ENCODE measurements at places on chromosomes 5 and 9. TPM values are rescaled to one million over a fixed set of nuclear protein-coding genes. Genes with fewer than 3 reads are reported as not detected.
A peak's percentile ranks its signal among the peaks of the same experiment; 100 is the strongest.

DNA sequence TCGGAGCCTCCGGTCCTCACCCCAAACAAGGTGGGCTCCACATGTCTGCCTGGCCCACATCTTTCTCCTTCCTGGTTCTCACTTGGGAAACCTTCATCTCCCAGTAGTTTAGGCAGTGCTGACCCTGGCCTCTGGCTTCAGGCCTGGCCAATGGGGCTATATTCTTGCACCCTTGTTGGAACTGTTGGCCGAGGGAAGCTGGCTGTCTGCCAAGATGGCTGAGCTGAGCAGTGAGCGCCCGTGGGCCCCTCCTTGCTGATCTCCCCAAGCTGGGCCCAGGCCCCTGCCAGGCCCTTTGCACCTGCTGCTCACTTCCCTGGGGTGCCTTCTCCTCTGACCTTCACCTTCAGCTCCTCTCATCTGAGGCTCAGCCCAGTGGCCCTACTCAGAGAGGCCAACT is 31.3 kb downstream of the TSPAN17 start:
- no peaks in the 10 kb centered on the region for H3K36me3 ChIP-seq
- no peak overlapping the region for H3K4me3 ChIP-seq

The INSL4 gene
- total RNA-seq = not detected

DNA sequence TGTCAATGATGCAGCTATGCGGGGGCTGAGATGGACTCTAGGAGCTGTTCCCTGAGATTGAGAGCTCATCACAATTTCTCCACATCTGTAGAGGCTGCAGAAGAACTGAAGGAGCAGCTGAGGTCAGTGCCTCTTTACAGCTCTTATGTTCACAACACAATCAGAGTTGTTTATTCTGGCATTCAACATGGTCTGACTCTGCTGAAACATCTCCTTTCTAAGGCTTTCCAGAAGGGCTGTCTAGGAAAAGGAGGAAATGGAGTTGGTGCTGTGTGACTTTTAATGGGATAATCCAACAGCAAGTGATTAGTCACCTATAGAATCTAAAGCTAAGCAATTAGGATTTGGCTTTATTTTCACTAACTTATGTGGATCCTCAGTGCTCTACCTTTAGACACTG is 6.0 kb downstream of the POU5F2 start:
- H3K27me3 ChIP-seq = no peaks in the 10 kb centered on the region
- H3K4me1 ChIP-seq = no peaks in the 10 kb centered on the region
- no peak for DNase-seq
- H3K36me3 ChIP-seq = peaks cover 5% of the 10 kb centered on the region
- H3K27ac ChIP-seq = no peak overlapping the region

GRCh38 chr5:139901251-139901575 is 105.6 kb downstream of the PSD2 start:
- no peak for DNase-seq
- no peak overlapping the region for H3K27ac ChIP-seq
- H3K36me3 ChIP-seq = no peaks in the 10 kb centered on the region
- H3K27me3 ChIP-seq = peaks cover 37% of the 10 kb centered on the region
- H3K4me1 ChIP-seq = peaks cover 1% of the 10 kb centered on the region
- H3K4me3 ChIP-seq = no peak overlapping the region

DNA sequence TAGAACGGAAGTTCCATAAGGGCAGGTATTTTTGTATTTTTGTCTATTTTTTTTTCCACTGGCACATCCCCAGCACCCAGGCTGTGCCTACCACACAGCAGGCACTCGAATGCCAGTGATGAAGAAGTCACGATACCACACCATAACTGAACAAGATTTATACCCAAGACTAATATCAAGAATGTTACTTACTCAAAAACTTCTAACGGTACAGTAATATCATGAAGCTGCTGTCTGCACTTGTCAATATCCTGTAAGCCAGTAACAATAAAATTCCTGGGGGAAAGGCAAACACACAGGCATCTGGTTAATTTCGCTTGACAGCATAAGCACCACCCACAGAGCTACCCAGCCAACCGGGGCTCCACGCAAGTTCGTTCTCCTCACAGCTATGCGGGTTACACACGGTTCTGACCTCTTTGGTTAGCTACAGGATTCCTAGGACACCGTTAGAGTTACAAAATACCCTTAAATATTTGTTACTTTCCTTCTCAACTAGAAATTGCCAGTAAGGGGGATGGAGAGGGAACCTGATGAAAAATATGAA is 1.3 kb downstream of the MED10 start:
- no peak for DNase-seq
- peaks cover 55% of the 10 kb centered on the region for H3K4me1 ChIP-seq
- H3K27ac ChIP-seq = peak overlapping the region; percentile 96
- peak overlapping the region; percentile 94 for H3K4me3 ChIP-seq
- H3K36me3 ChIP-seq = peaks cover 58% of the 10 kb centered on the region

The NUDT12 gene
- total RNA-seq = 0.62 TPM

DNA sequence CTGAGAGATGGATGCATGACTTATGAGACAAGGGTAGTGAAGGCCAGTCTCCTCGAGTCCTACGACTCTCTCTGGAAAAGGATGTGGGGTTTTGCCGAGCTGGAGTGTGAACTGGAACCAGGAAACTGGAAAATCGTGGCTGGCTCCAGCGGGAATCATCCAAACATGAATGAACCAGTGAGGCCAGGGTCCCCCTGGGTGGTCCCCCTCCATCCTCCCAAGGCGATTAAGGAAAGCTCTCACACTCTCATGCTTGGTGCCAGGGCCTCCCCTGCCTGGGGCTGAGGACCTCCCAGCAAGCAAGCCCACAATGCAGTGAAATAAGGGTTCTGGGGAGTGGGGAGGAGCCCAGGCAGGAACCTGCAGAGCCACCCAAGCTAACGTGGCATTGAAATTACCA is 9.6 kb upstream of the AMBP start:
- no peak overlapping the region for H3K4me3 ChIP-seq
- H3K36me3 ChIP-seq = no peaks in the 10 kb centered on the region

DNA sequence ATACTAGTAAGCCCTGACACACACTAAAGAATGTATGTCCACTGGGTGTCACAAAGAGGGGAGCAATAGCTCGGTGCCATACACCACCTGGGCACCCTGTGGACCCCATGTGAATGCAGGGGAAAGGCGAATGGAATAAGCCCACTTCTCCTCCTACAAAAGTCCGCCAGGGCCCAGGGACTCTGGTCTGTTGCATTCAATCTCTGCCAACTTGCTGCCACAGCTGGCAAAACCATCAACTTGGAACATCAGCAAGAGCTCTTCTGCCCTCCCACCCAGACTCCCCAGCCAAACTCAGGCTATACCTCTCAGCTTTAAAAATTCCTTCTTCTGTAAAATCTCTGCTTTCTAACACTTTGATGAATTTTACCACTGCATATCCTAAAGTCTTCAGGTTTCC is 54.5 kb downstream of the PFDN1 start:
- H3K4me1 ChIP-seq = peaks cover 59% of the 10 kb centered on the region
- DNase-seq = no peak
- H3K4me3 ChIP-seq = no peak overlapping the region
- no peaks in the 10 kb centered on the region for H3K27me3 ChIP-seq
- peaks cover 38% of the 10 kb centered on the region for H3K36me3 ChIP-seq

DNA sequence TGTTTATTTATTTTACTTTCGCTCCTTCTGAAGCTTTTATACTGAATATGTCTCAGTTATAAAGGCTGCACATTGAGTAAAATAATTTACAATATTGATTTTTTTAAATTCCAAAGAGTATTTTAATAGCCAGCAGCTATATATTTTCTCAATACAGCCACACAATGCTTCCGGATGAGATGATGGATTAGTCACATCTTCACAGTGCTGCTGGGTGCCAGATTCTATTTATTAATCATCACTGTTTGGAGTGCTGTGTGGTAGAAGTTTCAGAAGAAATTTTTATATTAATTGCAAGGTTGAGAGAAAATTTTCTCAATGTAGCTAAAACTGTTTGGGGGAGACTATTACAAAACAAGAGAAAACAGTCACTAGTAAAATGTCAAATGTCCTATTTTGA is 989.8 kb downstream of the TLE4 start:
- no peak overlapping the region for H3K4me3 ChIP-seq
- H3K27ac ChIP-seq = no peak overlapping the region
- H3K27me3 ChIP-seq = no peaks in the 10 kb centered on the region
- no peaks in the 10 kb centered on the region for H3K4me1 ChIP-seq
- DNase-seq = no peak

DNA sequence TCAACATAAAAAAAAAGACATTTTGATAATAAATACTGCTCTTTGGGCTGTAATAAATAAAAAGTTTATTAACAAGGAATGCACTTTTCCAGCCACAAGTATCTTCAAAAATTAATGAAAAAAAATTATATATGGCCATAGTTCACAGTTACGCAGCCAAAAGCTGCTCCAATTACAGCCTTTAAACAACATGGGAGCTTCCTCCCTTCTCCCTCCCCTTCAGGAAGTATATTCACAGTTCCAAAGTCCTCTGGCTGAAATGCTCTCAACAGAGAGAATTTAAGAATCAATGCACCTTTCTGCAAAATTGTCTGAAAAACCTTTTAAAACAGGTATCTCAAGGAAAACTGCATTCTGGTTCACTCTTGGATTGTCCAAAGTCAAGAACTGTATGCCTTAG is 5.9 kb downstream of the PLK2 start:
- H3K4me1 ChIP-seq = peaks cover 8% of the 10 kb centered on the region
- H3K4me3 ChIP-seq = no peak overlapping the region
- H3K27me3 ChIP-seq = peaks cover 20% of the 10 kb centered on the region
- DNase-seq = no peak
- H3K27ac ChIP-seq = no peak overlapping the region

- H3K27me3 ChIP-seq = peaks cover 16% of the 10 kb centered on the region
- no peak overlapping the region for H3K27ac ChIP-seq
- no peaks in the 10 kb centered on the region for H3K36me3 ChIP-seq
- DNase-seq = no peak
- H3K4me3 ChIP-seq = no peak overlapping the region
Measured at GRCh38 chr5:156434471-156434870, 107.5 kb downstream of the SGCD start.

- no peaks in the 10 kb centered on the region for H3K27me3 ChIP-seq
- peaks cover 36% of the 10 kb centered on the region for H3K4me1 ChIP-seq
- H3K27ac ChIP-seq = peak overlapping the region; percentile 44
- H3K36me3 ChIP-seq = no peaks in the 10 kb centered on the region
- no peak overlapping the region for H3K4me3 ChIP-seq
- DNase-seq = no peak
Measured at GRCh38 chr9:113508111-113508749, 44.7 kb downstream of the RGS3 start.

The BRIX1 gene
- total RNA-seq = 33.3 TPM

The CCDC127 gene
- 8.0 TPM for total RNA-seq

The ARAP3 gene
- total RNA-seq = 4.6 TPM

GRCh38 chr5:154568589-154568988 is 90.6 kb upstream of the HAND1 start:
- no peak for DNase-seq
- no peaks in the 10 kb centered on the region for H3K4me1 ChIP-seq
- no peaks in the 10 kb centered on the region for H3K36me3 ChIP-seq
- H3K4me3 ChIP-seq = no peak overlapping the region

The ISOC1 gene
- total RNA-seq = 15.0 TPM

DNA sequence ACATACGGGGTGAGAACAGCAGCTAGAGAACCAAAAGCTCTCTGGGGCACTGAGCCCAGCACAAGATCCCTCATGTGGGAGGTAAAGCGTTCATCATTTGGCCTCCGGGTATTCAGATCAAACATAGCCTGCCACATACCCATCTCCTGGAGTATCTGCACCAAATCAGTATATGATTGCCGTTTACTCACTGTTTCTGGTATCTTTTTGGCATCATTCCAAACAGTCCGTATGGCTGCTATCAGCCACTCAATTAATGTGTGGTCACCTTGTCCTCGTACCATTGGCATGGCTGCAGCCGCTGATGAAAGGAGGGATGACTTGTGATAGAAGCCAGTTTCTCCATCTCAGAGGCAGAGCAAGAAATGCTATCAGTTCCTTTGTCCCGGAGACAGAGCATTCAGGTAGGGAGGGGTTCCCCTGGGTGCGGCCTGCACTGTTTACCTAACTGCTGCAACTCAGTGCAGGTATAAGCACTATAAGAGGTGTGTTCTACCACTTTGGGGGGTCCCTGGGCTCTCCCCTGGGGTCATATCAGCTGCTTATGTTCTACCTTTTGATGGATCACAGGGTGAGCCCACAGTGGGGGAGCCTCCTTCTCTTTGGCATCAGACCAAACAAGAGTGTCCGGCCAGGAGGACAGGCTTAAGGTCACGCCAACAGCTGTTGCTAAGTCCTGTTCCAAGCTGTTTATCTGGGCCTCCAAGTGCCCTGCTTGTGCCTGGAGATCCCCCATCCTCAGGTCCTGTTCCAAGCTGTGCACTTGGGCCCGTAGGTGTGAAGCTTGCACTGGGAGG is 9.4 kb downstream of the DMAC1 start:
- H3K4me1 ChIP-seq = peaks cover 2% of the 10 kb centered on the region
- no peak overlapping the region for H3K4me3 ChIP-seq
- H3K36me3 ChIP-seq = peaks cover 34% of the 10 kb centered on the region
- no peaks in the 10 kb centered on the region for H3K27me3 ChIP-seq
- DNase-seq = no peak
- H3K27ac ChIP-seq = no peak overlapping the region

- H3K4me3 ChIP-seq = no peak overlapping the region
- H3K27me3 ChIP-seq = no peaks in the 10 kb centered on the region
- DNase-seq = no peak
- no peaks in the 10 kb centered on the region for H3K4me1 ChIP-seq
- no peak overlapping the region for H3K27ac ChIP-seq
Measured at GRCh38 chr5:90015584-90016018, 394.0 kb downstream of the CETN3 start.

DNA sequence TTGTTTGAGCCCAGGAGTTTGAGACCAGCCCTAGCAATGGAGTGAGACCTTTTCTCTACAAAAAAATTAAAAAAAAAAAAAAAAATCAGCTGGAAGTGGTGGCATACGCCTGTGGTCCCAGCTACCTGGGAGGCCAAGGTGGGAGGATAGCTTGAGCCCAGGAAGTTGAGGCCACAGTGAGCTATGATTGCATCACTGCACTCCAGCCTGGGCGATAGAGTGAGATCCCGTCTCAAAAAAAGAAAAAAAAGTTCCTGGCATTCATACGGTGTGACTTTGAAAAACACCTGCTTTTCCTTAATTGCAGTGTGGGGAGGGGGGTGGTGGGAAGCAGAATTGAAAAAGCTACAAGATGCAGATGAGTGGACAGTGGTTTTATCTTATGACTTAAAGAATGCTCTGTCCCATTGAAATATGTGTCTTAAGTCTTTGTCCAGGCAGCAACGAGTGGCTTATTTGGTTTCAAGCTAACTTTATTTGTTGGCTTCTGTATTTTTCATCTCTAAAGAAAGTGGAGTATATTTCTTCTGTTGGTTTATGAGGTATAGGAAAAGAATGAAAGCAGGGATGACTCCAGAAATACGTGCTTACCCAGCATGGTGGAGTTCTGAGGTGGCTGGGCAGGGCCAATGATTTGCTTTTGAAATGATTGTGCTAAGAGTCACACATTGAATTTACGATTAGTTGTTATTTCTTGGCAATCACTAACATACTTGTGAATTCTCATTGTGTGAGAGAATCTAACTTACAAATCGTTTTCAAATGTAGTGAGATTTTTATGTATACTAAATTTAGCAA is 27.8 kb downstream of the ROPN1L start:
- H3K27me3 ChIP-seq = no peaks in the 10 kb centered on the region
- H3K4me1 ChIP-seq = peaks cover 13% of the 10 kb centered on the region
- no peak overlapping the region for H3K27ac ChIP-seq
- no peaks in the 10 kb centered on the region for H3K36me3 ChIP-seq
- no peak for DNase-seq
- H3K4me3 ChIP-seq = no peak overlapping the region

- no peak for DNase-seq
- no peak overlapping the region for H3K4me3 ChIP-seq
- no peaks in the 10 kb centered on the region for H3K27me3 ChIP-seq
- no peaks in the 10 kb centered on the region for H3K36me3 ChIP-seq
- no peak overlapping the region for H3K27ac ChIP-seq
Measured at GRCh38 chr9:110742741-110743371, 74.3 kb downstream of the MUSK start.

All from activated CD4-positive, alpha-beta T cell treated with anti-CD3 and anti-CD28 coated beads, Interleukin-2, amount 10 ng/mL, durations not matched to agents 7 days and 5 days (primary cell).